ENCODE measurements at places on chromosomes 16 and 17.

- no peak for DNase-seq
Observed at GRCh38 chr16:58028541-58029070, 3.1 kb downstream of the MMP15 start.

GRCh38 chr16:30030011-30030685, 923 bp downstream of the TLCD3B start:
- no peak for DNase-seq

GRCh38 chr17:36999471-36999870, 50.7 kb downstream of the AATF start:
- no peak for DNase-seq

DNA sequence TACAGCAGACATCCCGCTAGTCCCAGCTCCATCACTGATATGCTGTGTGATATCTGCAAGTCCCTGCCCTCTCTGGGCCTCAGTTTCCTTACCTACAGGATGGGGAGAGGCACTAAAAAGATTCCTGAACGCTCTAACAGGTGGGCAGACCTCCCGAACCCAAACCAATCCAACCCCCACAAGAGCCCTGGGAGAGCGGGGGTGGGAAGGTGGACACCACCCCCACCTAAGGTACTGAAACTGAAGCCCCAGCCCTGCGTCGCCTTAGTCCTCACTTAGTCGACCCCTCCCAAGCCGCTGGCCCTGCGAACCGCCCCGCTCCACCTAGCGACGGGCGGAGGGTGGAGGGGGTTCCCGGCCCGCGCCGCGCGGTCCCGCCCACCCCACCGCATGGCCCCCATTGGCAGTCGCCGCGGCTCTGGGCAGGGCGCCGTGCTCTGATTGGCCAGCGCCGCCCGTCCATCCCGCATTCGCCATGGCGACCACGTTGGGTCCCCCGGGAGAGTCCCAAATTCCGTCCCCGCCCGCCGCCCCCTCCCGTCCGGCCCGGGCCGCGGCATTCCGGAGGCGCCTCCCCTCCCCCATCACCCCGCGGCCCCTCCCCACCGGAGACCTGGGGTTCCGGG, 578 bp downstream of the CCDC102A start:
- peak; percentile 96 for DNase-seq

DNA sequence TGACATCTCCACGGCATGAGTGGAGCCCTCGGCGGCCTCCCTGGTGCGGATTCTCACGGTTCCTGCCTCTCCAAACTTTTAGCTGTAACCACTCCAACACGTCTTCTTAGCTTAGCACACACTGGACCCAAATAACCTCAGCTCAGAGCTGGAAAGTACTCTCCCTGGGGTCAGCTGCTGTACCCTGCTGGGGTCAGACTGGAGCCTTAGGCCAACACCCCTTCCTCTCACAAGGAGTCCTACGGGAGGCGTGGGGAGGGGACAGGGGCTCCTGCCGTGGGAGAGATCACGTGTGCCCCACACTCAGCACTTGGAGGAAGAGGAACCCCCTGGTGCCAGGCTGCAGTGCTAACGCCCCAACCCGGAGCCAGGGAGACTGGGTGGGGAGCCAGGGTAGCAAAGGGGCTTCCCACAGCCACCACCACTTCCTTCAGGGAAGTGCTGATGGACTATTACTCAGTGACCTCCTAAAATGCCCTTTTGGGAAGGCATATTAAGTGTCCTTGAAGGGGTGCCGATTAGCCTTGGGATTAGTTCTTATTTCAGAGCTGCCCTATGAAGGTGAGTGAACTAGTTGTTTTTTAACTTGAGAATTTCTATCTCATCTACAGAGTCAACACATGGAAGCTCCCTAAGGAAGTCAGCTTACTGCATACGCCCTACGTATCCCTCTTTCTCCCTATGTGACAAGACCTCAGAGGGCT, 124.0 kb downstream of the HIC1 start:
- no peak for DNase-seq

- no peak for DNase-seq
Observed at GRCh38 chr16:83906683-83907082, 7.8 kb downstream of the MLYCD start.

DNA sequence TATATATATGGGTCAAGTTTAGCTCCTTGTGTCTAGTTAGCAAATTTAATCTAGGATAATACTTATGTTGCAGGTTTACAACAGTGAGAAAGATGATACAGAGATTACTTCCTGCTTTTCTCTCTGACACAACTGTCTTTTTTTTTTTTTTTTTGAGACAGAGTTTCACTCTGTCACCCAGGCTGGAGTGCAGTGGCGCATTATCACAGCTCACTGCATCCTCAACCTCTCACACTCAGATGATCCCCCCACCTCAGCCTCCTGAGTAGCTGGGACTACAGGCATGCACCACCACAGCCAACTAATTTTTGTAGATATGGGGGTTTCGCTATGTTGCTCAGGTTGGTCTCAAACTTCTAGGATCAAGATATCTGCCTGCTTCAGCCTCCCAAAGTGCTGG, 706.9 kb upstream of the SOX9 start:
- no peak for DNase-seq

GRCh38 chr17:565521-565920, 149.1 kb downstream of the VPS53 start:
- DNase-seq, result no peak

GRCh38 chr16:2035431-2036199, 8.9 kb downstream of the NHERF2 start:
- DNase-seq, result no peak

DNA sequence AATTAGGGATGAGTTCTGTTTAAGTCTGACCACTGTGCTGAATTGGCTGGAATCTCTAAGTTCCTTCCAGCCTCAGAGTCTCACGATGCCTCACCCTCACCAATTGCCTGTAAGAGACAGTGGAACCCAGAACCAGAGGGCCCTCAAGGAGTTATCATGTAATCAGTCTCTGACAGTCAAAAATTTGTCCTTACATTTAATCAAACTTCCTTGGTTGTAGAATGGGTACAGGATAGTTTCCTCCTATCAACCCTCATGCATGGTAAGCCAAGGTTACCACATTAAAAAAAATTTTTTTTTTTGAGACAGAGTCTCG, 83.2 kb downstream of the CDK5R1 start:
- DNase-seq, result no peak

DNA sequence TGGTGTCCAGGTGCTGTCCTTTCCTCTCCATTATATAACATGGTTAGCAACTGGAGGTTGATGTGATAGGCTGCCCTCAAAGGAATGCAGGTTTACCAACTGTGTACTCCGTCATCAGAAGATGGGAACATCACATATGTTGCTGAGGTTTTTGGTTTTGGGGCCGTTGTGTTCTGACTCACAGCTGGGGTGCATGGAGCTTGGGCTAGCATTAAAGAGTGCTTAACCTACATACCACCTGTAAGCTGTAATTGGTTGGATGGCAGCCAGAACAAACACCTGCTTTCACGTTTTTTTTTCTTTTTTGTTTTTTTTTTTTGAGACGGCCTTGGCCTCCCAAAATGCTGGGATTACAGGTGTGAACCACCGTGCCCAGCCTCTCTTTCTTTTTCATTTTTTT, 20.9 kb downstream of the TMEM11 start:
- DNase-seq, result no peak

GRCh38 chr17:17798573-17799255, 38.1 kb downstream of the SREBF1 start:
- DNase-seq, result no peak

DNA sequence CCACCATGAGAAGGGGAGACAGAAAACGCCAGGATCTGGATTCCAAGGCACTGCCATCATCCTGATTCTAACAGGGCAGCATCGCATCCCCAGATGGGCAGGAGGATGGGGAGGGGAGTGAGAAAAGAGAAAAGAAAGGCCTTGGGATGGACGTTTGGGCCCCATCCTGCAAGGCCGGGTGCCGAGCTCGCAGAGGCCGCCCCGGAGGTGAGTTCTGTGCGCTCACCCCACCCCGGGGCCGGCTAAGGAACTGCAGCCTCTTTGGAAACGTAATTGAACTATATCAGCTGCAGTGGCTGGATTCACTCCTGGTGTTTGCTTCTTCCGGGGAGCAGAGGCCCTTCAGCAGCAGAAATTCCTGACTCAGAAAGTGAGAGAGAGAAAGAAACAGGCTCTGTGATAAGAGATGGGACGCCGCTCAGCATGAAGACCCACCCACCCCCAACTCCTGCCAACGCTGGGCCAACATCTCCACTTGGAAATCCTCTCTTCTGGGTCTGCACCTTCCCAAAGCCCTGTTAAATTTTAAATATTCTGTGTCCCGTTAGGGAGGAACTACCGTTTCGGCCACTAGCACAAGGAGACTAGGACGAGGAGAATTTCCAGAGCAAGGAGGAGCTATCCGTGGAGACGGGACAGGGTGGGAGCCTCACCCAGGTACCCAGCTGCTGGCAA, 8.5 kb upstream of the SSTR2 start:
- peak; percentile 75 for DNase-seq

DNA sequence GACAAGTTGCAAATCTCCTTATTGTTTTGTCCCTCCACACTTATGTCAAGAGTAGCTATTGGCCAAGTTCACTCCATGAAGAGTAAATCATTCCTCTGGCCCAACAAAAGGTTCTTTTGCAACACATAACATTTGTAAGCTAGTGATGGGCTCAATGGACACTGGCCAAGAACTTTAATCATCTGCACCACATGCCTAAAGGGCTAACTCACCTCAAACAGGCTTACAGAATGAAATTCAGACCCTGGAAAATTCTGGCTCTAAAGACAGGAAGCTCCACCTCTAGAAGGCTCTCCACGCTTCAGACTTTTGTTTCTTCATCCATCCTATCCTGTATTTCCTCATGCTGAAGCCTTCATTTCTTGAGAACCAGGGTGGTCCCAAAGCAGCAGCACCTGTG, 10.9 kb upstream of the ANKFN1 start:
- DNase-seq, result no peak

GRCh38 chr17:13562271-13562800, 39.4 kb downstream of the HS3ST3A1 start:
- DNase-seq, result no peak

DNA sequence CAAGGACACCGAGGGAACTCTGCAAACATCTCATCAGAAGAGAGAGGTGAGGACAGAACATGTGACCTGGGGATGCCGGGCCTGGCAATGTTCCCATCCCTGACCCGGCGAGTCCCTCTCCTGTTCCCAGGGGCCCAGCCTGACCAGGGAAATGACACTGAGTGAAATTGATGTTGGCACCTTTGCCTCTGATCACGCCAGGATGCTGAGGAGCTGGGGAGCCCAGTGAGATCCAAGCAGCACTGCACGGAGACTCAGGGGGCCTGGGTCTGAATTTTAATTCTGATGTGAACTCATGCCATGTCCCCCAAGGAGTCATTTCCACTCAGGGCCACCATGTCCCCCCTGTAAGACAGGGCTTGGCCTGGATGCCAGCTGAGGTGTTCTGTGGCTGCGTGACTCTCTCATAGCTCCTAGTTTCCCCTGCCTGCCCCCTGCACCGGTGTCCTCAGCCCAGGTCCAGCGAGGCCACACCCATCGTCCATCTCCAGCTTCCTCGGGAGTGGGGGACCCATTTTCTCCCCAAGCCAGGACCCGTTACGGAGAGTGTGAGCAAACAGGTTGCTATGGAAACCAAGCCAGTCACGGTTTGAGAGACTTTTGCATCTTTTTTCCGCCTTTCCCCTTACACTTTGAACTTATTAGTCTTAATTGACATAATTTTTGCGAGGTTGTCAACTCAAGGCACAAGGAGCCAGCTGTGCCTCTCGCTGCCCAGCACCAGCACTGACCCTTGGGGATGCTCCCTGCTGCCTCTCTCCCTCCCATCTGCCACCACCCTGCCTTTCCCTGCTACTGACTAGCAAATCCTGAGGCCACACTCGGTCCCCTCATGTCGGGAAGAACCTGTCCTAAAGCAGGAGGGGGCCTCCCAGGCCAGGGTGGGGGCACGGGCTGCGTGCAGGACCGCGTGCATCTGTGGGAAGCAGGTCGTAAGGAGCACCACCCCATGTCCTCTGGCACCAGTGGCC, 150.0 kb downstream of the SDK2 start:
- no peak for DNase-seq

- DNase-seq, result no peak
Observed at GRCh38 chr16:27202923-27203506, 311 bp upstream of the KDM8 start.

GRCh38 chr16:17470182-17470907, 415 bp downstream of the XYLT1 start:
- peak; percentile 64 for DNase-seq

Measured in activated T-cell treated with anti-CD3 and anti-CD28 coated beads, Interleukin-2, amount 50 U/mL, for 48 hours (primary cell).